ENCODE measurements at places on chromosomes 4 and X.

DNA sequence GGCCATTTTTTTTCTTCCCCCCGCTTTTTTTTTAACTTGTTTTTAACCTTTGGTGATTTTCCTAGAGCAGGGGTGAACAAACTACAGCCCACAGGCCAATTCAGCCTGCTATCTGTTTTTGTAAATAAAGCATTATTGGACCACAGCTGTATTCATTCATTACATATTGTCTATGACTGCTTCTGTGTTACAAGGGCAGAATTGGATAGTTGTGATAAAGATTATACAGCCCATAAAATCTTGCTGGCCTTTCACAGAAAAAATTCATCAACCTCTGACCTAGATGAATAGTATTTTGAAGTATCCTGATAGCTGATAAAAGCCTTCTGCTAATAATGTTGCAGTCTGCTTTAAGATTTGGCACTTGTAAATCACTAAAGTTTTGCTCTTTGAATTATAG, 63.4 kb downstream of the SMAD1 start:
- no peak for DNase-seq

DNA sequence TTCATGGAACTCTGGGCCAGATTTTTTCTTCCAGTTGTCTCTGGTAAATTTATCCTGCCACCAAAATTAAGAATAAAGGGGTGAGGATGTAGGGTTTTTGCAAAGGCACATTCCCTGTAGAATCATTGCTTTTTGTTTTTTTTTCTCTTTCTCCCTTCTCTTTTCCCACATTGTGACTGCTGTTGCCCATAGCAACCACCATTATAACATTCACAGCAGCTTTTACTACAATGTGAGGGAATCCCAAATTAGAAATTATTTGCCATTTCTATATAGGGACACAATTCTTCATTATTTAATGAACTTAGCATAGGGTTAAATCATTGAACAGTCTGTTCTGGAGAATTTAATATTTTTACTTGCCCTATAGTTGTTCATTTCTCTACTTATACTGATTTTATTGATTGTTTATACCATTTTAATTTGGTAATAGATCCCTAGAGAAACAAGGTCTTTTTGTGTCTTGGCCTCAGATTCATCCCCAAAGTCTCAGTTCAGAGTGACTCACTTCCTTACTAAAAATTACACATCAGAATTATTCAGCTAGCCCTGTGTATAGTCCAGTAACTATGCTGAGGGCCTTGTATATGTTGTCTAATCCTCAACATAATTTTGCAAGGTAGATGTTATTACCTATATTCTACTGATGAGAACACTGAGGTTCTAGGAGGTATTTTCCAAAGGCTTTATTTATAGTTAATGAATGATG, 80.8 kb upstream of the ANK2 start:
- no peak for DNase-seq

DNA sequence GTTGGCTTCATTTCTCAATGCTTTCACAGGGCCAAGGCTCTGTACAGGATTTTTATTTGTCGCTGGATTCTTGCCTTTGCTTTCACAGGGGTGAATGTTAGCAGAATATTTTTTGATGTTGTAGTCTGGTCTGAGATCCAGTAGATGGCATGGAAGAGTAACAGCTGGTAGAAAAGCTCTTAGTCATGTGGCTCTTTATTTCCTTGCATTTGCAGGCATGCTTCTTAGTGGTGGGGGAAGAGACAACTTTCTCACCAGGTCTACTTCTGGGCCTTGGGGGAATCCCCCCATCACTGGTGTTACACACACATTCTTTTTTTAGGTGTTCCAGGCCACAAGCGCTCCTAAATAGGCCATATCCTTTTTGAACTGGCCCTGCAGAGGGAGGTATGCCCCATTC, 58.2 kb upstream of the DKK2 start:
- no peak for DNase-seq

GRCh38 chrX:70769659-70770227, 138.8 kb downstream of the TEX11 start:
- no peak for DNase-seq

- no peak for DNase-seq
Measured at GRCh38 chr4:159045321-159045720, 57.6 kb upstream of the RAPGEF2 start.

DNA sequence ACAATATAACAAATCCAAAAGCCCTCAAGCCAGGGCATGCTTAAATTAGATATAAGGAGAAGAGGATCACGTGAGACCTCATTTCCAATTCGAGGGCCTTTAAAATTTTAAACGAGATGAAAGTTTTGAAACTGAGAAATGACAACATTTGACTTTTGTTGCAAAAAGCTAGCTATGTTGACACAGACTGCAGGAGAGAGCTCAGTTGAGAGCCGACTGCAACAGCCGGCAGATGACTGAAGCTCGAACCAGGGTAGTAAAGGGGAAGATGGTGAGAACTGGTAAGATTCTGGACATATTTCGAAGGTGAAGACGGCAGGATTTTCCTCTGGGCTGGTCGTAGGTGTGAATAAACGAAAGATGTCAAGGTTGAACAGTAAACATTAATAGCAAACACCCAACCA, 773 bp downstream of the PRMT9 start:
- DNase-seq, result no peak

- peak; percentile 14 for DNase-seq
Measured at GRCh38 chr4:158535130-158535614, 13.5 kb downstream of the RXFP1 start.

GRCh38 chr4:16197876-16198665, 28.2 kb downstream of the TAPT1 start:
- no peak for DNase-seq

GRCh38 chr4:75457365-75457764, 56.8 kb downstream of the RCHY1 start:
- DNase-seq, result no peak

DNA sequence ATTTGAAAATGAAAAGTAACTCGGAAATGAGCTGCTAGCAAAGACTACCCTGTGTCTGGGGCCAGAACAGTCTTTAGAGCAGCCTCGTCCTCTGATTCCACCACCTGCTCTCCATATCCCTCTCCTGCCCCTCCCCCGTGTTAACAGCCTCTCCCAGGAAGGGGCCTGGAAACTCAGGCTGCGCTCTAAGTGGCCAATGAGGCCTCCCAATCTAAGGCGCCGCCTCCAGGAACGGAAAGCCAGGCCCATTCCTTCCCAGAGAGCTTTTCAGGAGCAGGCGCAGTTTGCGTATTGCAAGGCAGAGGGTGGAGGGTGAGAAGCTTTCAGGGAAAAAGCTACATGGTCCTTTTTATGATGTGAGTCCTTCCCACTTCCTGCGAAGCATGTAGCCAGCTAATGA, 31.2 kb downstream of the RS1 start:
- DNase-seq, result no peak

GRCh38 chr4:176303938-176304337, 15.8 kb upstream of the SPCS3 start:
- DNase-seq, result no peak

- DNase-seq, result no peak
Measured at GRCh38 chr4:40244606-40245005, 47.8 kb downstream of the RHOH start.

DNA sequence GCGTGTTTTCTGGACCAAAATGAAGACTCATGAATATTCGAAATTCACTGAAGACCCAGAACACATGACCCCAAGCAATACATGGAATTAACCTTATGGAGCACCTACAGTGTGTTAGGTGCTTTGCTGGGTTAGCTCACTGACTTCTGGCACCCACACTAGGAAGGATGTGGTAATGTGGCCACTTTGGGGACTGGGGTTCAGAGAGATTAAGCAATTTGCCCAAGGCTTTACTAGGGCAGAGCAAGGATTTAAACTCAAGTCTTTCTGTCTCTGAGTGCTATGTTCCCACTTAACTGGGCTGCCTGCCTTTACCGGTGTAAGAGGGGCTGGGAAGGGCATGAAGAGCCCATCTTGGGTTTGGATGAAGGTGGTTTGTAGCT, 162.0 kb upstream of the ATP6AP2 start:
- no peak for DNase-seq

Measured in stimulated activated CD4-positive, alpha-beta T cell treated with anti-CD3 and anti-CD28 coated beads, TNF-alpha, amount 100 ng/mL, for 48 hours (primary cell).